ENCODE measurements at places on chromosomes 3 and 15.

GRCh38 chr3:156143136-156143535, 22.8 kb downstream of the KCNAB1 start:
- DNase-seq = no peak

- no peak for DNase-seq
Measured at GRCh38 chr3:152271501-152272236, 2.9 kb downstream of the MBNL1 start.

GRCh38 chr3:129835198-129835597, 58.3 kb downstream of the TMCC1 start:
- DNase-seq = no peak

DNA sequence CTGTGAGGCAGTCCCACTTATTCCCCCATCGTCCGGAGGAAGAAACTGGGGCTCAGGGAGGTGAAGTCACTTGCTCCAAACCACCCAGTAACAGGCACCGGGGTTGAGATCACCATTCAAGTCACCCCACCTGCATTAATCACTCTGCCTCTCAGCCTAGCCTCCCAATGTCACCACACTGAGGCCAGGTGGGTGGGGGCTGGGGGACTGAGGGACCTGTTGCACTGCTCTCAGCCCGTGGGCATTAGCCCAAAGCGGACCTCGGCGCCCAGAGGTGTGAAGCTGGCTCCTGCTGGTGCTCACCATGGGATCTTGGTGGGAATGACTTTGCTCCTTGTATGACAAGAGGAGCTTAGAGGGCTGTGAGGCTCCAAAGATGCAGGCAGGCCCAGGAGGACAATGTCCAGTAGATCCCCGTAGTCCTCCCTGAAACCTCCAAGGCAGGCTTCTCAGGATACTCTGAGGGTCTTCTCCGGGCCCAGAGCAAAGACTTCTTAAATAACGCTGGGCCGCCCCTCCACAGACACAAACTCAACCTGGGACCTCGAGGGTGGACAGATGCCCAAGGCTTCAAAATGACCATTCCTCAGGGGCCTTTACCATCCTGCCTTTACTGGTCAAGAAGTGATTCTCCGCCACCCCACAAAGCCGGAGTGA, 1.7 kb downstream of the NT5DC2 start:
- DNase-seq = no peak

- DNase-seq = no peak
Measured at GRCh38 chr3:38545550-38545949, 49.4 kb downstream of the EXOG start.

DNA sequence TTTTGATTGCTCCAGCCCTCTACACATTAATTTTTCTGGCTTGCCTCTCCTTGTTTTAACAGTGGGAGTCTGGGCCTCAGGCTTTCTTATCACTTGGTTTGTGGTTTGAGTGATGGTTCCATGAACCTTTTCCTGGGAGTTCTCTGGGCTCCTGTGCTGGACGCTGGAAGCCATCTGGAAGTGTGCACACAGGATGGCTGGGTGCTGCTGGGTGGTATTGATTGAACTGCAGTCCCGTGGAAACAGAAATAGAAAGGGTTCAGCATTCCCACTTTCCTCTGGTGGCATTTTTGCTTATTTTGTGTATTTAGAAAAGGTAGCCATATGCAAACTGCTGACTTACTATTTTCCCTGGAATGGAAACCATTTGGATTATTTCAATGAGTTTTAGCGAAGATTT, 25.6 kb downstream of the MITF start:
- DNase-seq = no peak

- no peak for DNase-seq
Measured at GRCh38 chr15:60363087-60363549, 34.7 kb downstream of the ANXA2 start.

- peak; percentile 47 for DNase-seq
Measured at GRCh38 chr3:58537412-58538301, 667 bp upstream of the ACOX2 start.

DNA sequence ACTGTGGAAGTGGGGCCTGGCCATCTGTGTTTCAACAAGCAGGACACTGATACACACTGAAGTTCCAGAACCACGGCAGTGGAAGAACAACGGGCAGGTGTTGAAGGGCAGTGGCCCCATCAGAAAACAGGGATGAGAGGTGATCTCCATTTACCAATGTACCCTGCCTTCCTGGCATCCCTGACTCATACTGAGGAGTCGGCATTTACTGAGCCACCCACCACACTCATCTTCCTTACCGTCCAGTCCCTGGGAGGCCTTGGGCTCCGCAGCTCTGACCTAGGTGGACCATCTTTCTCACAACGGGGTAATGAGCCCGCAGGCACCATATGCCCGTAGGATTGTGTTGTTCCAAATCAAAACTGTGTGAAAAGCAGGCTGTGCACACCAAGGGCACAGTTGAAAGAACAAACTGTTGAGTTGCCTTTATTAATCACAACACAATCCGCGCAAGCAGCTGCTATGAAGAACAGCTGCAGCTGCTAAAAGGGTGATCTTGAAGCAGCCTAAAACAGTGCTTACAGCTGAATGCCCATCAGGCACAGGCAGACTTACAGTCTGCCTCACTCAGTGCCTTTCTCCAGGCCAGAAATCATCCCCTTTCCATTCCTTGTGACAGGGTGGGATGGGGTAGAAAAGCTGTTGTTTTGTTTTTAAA, 12.9 kb downstream of the MB21D2 start:
- no peak for DNase-seq

GRCh38 chr15:42220216-42220615, 12.1 kb upstream of the VPS39 start:
- peak; percentile 26 for DNase-seq

GRCh38 chr3:141051443-141052200, 475 bp downstream of the SPSB4 start:
- no peak for DNase-seq

DNA sequence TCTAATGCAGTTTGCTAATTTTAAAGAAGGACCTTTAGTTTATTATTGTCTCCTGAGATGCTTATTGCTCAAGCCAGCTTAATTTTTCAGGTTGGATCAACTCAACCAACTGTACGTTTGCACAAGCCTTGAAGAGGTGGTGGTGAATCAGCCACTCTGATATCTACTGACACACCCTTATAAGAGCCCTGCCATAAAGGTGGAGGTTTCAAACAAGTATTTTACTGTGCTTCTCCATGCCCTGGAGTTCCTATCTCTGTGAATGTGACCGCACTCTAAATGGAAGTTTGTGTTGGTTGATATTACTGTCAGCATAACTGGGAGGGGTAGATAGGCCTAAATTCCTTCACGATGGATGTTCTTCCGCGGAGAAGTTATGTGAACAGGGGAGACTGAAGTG, 297.3 kb upstream of the UBE2E1 start:
- DNase-seq = no peak

- peak; percentile 48 for DNase-seq
Measured at GRCh38 chr3:172135185-172135584, 95.8 kb downstream of the FNDC3B start.

DNA sequence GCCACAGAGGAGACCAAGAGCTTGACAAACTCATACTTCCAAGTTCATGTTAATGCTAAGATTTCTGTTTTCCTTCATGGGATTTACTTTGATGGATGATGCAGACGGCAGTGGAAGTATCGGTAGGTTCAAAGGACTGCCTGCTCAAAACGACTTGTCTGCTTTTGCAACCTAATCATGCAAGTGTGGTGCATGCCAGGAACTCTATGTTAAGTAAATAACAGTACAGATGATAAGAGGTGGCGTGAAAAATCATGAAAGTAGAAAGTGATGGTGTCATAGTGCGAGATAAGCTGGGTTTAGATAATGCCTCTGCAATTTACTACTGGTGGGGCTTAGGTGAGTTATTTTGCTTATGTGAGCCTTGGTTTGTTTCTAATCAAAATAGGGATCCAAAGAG, 14.7 kb upstream of the LMCD1 start:
- DNase-seq = no peak
